ENCODE measurements at places on chromosomes 6 and 20.

DNA sequence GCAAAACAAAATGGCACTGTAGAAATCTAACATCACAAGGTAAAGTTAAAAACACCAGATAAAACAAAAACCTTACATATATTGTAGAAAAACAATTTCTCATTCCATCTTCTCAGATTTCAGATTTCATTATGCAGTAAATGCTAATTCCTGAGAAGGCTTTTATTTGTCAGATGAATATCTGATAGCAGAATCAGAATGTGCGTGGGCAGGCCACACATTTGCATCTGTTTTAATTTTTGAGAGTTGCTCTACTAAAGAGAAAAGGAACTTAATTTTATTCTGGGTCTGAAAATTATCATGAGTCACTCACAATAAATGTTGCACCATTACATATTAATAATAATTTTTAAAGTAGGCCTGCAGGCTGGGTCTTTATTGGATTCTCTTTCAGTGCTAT lies 329.3 kb upstream of the SPTLC3 start:
- no peak for DNase-seq

- no peak for DNase-seq
Observed at GRCh38 chr6:44120692-44121443, 6.4 kb downstream of the MRPL14 start.

DNA sequence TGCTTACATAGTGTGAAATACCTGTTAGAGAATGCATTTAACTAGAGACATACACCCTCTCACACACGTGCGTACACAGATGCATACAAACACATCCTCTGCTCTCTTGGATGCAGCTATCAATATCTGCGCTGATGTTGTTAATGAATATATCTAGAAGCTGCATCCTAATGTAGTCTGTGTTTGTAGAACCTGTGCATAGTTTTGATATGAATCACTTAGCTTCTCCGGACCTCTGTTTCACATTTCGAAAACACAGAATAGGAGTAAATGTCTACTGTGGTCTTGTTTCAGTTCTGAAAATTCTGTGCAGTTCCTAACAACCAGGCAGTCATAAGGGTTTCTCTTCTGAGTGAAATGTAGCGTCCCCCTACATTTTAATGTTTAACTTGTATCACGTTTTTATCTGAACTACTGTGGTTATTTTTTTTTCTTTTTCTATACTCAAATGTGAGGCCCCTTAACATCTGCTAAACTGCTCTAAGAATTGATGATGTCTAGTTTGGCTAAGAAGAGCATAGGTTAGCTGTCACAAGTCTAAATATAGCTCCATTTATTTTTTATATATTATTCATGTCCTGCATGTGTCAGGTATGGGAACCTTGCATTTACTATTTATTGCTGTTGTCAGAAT lies 254.5 kb downstream of the TMEM242 start:
- no peak for DNase-seq

- DNase-seq = no peak
Observed at GRCh38 chr6:70956451-70957283, at the start of gene B3GAT2. Gene B3GAT2, minus strand, starts transcription at chr6:70957060. Its CDS starts 631 bp downstream, at chr6:70956429.

DNA sequence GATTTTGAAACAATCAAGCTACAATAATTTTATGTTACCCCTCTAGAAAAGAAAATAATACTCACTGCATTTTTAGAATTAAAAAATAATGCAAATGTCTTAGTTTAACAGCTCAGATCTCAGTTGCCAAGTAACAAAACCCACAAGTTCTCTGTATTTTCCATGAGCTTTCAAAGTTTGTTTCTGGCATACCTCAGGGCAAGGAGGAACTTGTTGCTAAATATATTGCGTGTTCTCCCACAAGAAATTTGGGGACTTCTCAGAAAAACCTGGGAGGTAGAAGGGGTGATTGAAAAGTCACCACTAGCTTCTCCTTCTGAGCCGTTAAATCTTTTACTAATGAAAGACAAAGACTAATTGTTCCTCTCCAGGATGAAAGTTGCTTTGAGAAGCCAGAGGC lies 236.8 kb upstream of the MARCKS start:
- no peak for DNase-seq

- DNase-seq = no peak
Observed at GRCh38 chr6:8683204-8683603, 247.9 kb upstream of the SLC35B3 start.
